RWPE2 (cell line): ENCODE measurements at places on chromosomes 6 and 20.

GRCh38 chr6:15356179-15356578 lies 110.3 kb downstream of the JARID2 start:
- no peak for DNase-seq
- H3K27ac ChIP-seq = no peak overlapping the region
- peaks cover 13% of the 10 kb centered on the region for H3K4me1 ChIP-seq
- no peaks in the 10 kb centered on the region; the same call in 1 of the 2 replicates for H3K36me3 ChIP-seq

DNA sequence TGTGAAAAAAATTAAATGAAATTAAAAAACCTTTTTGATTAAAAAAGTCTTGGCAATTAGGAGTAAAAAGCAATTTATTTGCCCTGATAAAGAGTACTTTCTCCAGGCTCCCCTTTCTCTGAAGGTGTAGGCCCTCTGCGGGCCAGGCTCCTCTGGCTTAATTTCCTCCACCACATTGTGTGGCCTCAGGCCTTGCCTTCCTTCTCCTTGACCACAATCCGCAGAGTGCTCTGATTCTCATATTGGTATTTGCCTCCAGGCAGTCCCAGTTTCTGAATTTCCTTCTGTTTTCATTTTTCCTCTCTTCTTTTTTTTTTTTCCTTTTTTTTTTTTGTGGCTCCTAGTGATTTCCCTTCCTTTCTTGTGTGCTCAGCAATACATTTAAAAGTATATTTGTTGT lies 96.4 kb downstream of the AIG1 start:
- H3K4me1 ChIP-seq = no peaks in the 10 kb centered on the region
- H3K27ac ChIP-seq = no peak overlapping the region
- no peak overlapping the region for H3K4me3 ChIP-seq
- no peaks in the 10 kb centered on the region for H3K27me3 ChIP-seq
- H3K36me3 ChIP-seq = no peaks in the 10 kb centered on the region

DNA sequence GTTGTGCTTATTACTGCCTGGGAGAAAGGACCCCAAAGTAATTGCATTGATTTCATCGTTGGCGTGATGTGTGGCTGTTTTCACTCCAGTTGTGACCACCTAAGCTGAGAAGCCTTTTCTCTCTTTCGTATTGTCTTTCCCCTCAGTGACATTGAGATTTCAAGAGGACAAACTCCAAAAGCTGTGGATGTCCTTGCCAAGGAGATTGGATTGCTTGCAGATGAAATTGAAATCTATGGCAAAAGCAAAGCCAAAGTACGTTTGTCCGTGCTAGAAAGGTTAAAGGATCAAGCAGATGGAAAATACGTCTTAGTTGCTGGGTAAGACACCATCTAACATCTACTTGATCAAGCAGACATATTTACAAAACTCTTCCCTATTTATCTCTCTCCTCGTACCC lies 60.5 kb downstream of the MTHFD1L start:
- DNase-seq = no peak
- H3K4me1 ChIP-seq = peaks cover 16% of the 10 kb centered on the region
- no peak overlapping the region for H3K4me3 ChIP-seq
- no peaks in the 10 kb centered on the region for H3K27me3 ChIP-seq
- H3K36me3 ChIP-seq = peaks cover 79% of the 10 kb centered on the region

DNA sequence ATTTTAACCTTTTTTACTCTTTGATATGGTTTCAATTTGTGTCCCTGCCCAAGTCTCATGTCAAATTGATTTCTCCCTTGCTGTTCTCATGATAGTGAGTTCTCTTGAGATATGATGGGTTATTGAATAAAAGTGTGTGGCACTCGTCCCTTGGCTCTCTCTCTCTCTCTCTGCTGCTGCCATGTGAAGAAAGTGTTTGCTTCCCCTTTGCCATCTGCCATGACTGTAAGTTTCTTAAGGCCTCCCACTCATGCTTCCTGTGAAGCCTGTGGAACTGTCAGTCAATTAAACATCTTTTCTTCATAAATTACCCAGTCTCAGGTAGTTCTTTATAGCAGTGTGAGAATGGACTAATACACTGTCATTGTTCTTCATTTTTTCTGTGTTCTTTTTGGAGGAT lies 48.5 kb downstream of the LIN28B start:
- no peaks in the 10 kb centered on the region for H3K27me3 ChIP-seq
- no peaks in the 10 kb centered on the region for H3K36me3 ChIP-seq
- H3K4me1 ChIP-seq = no peaks in the 10 kb centered on the region
- H3K27ac ChIP-seq = no peak overlapping the region

- no peaks in the 10 kb centered on the region for H3K27me3 ChIP-seq
- H3K27ac ChIP-seq = no peak overlapping the region
- H3K36me3 ChIP-seq = no peaks in the 10 kb centered on the region
- DNase-seq = no peak
Measured at GRCh38 chr20:15200147-15200565, 862.7 kb upstream of the FLRT3 start.

DNA sequence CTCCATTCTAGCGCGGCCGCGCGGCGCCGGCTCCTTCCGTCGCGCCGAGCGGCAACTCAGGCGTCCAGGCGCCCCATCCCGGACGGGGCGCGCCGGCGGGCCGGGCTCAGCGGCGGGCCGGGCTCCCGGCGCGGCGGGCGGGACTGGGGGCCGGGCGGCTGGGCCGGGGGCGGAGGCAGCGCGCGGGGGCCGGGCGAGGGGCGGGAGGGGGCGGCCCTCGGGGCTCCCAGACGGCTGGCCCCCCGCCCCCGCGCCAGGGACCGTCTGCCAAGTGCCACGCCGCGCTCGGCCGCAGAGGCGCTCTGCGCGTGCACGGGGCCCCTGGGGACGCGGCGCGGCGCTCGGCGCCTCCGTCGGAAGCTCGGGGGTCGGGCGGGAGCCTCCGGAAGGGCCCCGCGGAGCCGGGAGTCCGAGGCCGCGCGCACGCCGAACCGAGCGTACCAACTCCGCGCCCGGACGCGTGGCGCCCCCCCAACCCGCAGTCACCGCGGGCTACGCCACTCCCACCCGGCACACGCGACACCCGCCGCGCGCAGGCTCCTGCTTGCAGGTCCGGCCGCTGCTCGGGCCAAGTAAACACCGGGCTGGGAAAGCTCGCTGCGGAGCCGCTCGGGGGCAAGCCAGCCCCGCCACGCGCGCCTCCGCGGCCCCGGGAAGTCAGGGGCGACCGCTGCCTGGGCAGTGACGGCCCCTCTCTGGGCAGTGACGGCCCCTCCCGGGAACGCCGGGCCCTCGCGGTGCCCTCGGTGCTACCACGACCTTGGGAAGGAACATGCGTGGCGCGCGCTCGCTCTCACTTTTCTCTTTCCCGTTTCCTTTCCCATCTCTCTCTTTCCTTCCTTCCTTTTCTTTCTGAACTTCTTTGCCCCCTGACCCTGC lies at the start of gene PREX1:
Gene PREX1, minus strand, starts transcription at position 145 of the 879 bp plus-strand sequence. Its CDS starts 139 bp downstream, at position 6.
- peak; percentile 89 for DNase-seq
- H3K27ac ChIP-seq = no peak within 1 kb of the TSS
- peak within 1 kb of the TSS; percentile 74 for H3K4me3 ChIP-seq

GRCh38 chr6:15524861-15525401 lies 137.9 kb downstream of the DTNBP1 start:
- peaks cover 15% of the 10 kb centered on the region for H3K36me3 ChIP-seq
- no peaks in the 10 kb centered on the region for H3K27me3 ChIP-seq
- no peak overlapping the region for H3K4me3 ChIP-seq
- no peak for DNase-seq

- no peaks in the 10 kb centered on the region for H3K4me1 ChIP-seq
- no peak for DNase-seq
- no peaks in the 10 kb centered on the region for H3K36me3 ChIP-seq
- H3K4me3 ChIP-seq = no peak overlapping the region
Measured at GRCh38 chr6:155216312-155217046, 47.3 kb upstream of the CLDN20 start.

DNA sequence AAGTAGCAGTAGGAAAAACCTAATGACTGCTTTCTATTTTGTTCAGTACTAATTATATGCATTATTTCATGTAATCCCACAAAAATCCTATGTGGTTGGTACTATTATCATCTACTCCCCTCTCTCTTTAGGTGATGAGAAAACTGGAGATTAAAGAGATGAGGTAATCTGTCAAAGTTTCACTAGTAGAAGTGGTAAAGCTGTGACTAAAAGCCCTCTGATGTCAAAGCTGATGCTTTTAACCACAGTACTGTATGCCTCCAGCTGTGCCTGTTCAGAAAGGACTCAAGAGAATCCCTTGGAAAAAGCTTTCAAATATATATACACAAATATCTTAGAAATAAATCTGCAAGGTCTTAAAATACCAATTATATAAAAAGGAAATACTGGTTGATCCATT lies 38.0 kb downstream of the PHIP start:
- peaks cover 9% of the 10 kb centered on the region for H3K4me1 ChIP-seq
- H3K36me3 ChIP-seq = peaks cover 72% of the 10 kb centered on the region
- H3K27ac ChIP-seq = no peak overlapping the region
- no peak for DNase-seq

- no peak overlapping the region for H3K27ac ChIP-seq
- peaks cover 6% of the 10 kb centered on the region for H3K27me3 ChIP-seq
- no peaks in the 10 kb centered on the region for H3K36me3 ChIP-seq
Measured at GRCh38 chr6:29502181-29502580, 14.4 kb upstream of the MAS1L start.

DNA sequence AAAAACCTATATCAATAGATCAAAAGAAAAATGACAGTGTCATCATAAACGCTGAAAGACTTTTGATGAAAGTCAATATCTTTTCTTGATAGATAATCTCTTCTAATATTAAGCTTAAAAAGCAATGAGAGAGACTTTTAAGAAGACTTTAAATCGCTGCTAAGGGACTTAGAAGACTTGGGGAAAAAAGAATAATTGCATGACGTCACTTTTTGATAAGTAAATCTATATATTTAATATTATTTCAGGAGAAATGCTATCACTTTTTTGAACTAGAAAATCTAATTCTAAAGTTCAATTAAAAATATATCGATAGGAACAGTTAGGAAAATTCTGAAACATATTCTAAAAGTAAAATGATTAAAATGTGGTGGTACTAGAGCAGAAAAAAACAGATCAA lies 78.7 kb upstream of the TSHZ2 start:
- H3K4me1 ChIP-seq = peaks cover 5% of the 10 kb centered on the region
- H3K36me3 ChIP-seq = no peaks in the 10 kb centered on the region
- no peak for DNase-seq
- H3K27ac ChIP-seq = no peak overlapping the region
- no peaks in the 10 kb centered on the region for H3K27me3 ChIP-seq

DNA sequence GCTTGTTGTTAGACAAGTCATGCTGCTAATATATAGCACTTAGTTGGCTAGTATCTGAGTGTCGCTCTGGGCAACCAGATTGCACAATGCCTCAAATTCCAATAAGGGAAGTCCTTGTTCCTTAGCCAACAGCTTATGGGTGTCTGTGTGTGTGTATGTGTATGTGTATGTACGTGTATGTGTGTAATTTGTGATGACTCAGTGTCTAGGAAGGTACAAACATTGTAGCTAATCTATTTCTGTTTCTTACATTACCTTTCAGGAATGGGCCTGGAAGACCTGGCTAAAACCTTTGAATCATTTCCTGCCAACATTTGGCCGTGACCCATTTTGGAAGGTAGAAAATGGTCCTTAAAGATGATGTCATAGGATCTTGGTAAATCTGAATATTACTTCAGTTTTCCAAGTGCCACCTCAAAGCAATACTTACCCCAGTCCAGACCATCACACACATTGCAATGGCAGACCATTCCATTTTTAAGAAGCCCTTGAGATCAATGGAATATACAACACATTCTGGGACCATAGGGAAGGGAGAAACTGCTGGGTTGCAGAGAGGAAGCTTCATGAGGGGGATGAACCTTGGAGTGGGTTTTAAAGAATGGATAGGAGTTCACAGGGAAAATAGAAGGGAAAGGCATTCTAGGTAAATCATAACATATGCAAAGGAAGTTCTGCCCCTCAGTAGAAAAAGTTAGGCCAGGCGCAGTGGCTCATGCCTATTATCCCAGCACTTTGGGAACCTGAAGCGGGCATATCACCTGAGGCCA lies 25.1 kb downstream of the NEDD9 start:
- peaks cover 23% of the 10 kb centered on the region for H3K4me1 ChIP-seq
- no peak overlapping the region for H3K4me3 ChIP-seq
- no peaks in the 10 kb centered on the region for H3K36me3 ChIP-seq
- peak; percentile 78 for DNase-seq

- H3K4me3 ChIP-seq = no peak overlapping the region
- no peak for DNase-seq
Measured at GRCh38 chr6:25911351-25911750, 19.1 kb downstream of the SLC17A2 start.

GRCh38 chr6:111487661-111488060 lies 4.6 kb upstream of the REV3L start:
- DNase-seq = no peak
- no peaks in the 10 kb centered on the region for H3K27me3 ChIP-seq
- peaks cover 16% of the 10 kb centered on the region for H3K4me1 ChIP-seq
- H3K4me3 ChIP-seq = no peak overlapping the region

DNA sequence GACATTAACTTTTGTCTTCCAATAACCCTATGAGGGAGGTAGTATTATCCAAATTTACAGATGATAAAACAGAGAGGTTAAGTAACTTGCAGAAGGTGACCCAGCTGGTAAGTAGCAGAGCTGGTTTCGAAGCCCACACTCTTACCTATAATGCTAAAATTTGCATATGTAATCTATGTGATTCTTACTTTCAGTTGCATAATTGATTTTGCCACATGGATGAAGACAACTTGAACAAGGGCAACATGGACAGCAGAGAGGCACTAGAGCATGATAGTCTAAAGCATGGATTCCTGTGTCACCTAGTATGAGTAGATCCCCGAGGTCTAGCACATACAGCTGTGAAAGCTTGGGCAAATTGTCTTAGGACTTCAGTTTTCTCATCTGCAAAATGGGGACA lies 117.6 kb upstream of the DTNBP1 start:
- H3K4me1 ChIP-seq = no peaks in the 10 kb centered on the region
- H3K27me3 ChIP-seq = no peaks in the 10 kb centered on the region
- H3K36me3 ChIP-seq = no peaks in the 10 kb centered on the region
- H3K27ac ChIP-seq = no peak overlapping the region
- no peak overlapping the region for H3K4me3 ChIP-seq

GRCh38 chr6:36067374-36068011 lies 39.9 kb downstream of the MAPK14 start:
- peaks cover 8% of the 10 kb centered on the region; the same call in 1 of the 2 replicates for H3K36me3 ChIP-seq
- H3K4me3 ChIP-seq = no peak overlapping the region
- no peak for DNase-seq
- H3K27ac ChIP-seq = no peak overlapping the region

- H3K27me3 ChIP-seq = no peaks in the 10 kb centered on the region
- no peak for DNase-seq
- no peak overlapping the region for H3K4me3 ChIP-seq
- no peaks in the 10 kb centered on the region for H3K4me1 ChIP-seq
- H3K36me3 ChIP-seq = peaks cover 33% of the 10 kb centered on the region
Measured at GRCh38 chr20:61321481-61321880, 69.4 kb downstream of the CDH4 start.

DNA sequence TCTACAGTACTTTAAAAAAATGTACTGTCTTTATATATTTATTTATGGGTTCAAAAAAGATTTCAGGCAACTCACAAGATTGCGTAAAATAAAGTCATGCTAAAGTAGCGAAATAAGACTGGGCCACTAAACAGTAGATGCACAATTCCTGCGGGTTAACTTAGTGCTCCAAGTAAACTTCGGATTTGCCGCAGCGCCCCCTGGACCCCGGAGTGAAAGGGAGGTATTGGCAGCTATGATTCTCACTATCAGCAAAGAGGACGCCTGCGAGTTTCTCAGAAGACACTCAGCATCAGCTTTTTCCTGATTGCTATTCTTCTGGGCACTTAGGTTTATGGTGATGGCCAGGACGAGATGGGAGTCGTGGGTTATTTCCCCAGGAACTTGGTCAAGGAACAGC lies 1.4 kb downstream of the OTOR start:
- H3K36me3 ChIP-seq = no peaks in the 10 kb centered on the region
- H3K27me3 ChIP-seq = peaks cover 8% of the 10 kb centered on the region
- no peak overlapping the region for H3K27ac ChIP-seq
- H3K4me1 ChIP-seq = no peaks in the 10 kb centered on the region
- H3K4me3 ChIP-seq = no peak overlapping the region

GRCh38 chr6:73176057-73176456 lies 49.2 kb downstream of the KHDC1L start:
- no peaks in the 10 kb centered on the region for H3K4me1 ChIP-seq
- DNase-seq = no peak
- H3K4me3 ChIP-seq = no peak overlapping the region
- no peaks in the 10 kb centered on the region for H3K27me3 ChIP-seq
- no peaks in the 10 kb centered on the region for H3K36me3 ChIP-seq
